ENCODE measurements at places on chromosomes 16 and 17.

DNA sequence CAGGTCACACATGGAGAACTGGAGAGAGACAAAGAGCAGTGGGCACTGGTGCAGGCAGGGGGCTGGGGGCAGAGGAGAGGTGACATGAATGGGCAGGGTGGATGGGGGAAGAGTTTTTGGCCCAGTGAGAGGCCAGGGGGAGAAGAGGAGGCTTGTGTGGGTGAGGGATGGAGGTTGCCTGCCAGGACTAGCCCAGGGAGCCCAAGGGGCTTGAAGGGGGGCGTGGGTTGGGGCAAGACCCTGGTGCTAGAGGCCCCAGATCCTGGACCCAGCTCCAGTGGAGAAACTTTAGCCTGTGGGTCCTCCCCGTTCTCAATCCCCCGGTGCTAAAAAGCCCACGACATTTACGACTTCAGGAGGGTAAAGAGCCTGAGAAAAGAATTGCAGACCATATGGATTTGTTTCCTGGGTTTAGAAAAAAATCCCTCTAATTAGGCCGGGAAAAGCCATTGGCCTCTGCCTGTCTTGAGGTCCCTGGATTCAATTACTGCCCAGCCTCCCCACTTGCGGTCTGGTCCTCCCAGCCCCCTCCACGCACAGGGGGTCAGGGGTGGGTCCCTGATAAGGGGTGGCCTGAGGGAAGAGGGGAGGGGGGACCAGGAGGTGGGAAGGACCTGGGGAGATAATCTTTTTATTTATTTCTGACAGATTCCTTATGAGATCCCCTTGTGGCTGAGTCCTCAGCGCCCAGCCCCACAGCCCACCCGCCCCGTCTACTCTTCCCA is 33.0 kb downstream of the NGFR start:
- DNase-seq: no peak

GRCh38 chr16:74999219-74999608 is 390 bp downstream of the ZNRF1 start:
- peak; percentile 46 for DNase-seq

- no peak for DNase-seq
Observed at GRCh38 chr17:5942687-5943086, 127.5 kb upstream of the WSCD1 start.

GRCh38 chr17:47325176-47325575 is 1.4 kb downstream of the EFCAB13 start:
- no peak for DNase-seq

DNA sequence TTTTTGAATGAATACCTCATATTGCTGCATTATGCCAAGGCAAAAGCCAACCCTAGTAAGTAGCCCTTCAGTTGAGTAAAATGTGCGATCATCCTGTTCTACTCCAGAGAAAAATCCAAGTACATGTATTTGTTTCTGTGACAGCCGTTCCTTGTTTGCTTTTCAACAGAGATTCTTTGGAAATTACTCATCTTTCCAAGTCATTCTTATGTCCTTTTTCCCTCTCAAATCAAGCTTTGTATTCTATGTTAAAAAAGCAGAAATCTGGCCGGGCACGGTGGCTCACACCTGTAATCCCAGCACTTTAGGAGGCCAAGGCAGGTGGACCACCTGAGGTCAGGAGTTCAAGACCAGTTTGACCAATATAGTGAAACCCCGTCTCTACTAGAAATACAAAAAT is 112.9 kb upstream of the HAS3 start:
- no peak for DNase-seq

Measured in naive thymus-derived CD8-positive, alpha-beta T cell (primary cell).